Esophagus squamous epithelium (tissue), 5 donors: ENCODE measurements at places on chromosomes 13 and 19.

DNA sequence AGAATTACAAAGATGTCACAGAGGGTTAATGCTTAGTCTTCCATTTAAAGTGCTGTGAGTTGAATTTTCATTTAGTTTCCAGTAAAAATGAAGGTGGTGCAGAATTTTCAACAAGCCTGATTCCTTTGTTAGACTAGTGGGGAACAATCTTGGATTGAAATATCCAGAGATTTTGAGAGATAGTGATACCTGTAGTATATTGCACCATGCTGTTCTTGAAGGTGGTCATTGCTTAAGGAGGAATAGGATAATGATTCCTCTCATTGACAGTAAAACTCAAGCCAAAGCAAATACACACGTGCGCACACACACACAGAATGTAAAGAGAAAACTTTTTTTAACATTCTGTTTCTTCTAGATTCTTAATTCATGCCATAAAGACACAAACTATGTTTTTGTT, 5.3 kb downstream of the PCDH17 start:
- DNase-seq = no peak

DNA sequence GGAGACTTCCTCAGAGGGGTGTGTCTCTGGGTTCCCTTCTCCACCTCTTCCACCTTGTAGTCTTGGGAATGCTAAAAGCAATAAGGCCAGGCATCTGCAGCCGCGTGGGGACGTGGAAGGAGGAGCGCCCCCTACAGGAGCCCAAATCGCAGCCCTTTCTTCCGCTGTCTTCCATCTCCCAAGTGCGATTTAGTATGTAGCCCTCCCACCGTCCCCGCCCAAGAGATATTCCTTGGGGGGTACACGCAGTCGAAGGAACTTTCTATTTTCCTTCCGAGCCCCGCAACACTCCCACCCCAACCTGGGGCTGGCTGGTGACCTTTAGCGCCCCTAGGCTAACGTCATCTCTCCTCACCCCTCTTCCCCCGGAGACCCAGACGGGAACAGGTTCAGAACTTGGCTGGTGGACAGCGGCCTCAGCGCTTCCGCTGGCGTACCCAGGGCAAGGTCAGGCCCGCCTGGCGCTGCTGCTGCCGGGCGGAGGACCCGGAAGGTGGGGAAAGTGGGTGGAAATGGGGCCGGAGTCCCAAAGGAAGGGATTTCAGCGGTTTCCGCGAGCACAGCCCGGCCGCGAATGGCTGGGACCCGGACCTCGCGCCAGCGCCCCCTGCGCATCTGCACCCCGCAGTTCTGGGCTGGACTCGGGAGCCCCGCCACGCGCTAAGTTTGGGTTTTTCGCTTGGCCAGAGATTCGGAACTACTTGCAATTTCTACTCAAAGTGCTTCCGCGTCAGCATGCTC, 2.1 kb upstream of the PCDH8 start:
- DNase-seq = no peak

DNA sequence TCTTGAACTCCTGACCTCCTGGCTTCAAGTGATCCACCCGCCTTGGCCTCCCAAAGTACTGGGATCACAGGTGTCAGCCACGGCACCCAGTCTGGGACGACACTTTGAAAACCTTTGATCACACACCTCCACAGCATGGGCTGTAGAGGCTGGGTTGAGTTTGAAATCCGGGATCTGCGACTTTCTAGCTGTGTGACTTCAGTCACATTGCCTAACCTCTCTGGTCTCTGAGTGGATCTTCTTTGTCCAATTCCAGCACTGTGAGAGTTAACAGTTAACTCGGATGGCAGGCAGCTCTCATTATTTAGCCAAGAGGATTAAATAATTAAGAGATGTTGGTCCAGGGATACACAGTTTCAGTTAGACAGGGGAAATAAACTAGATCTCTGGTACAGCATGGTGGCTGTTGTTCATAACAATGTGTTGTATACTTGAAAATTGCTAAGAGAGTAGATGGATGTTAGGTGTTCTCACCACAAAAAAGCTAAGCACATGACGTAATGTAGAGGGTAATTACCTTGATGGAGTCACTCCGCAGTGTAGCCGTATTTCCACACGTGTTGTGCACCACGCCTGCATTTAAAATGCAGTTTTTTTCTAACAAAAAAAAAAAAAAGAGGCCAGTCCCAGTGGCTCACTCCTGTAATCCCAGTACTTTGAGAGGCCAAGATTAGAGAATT, 1.9 kb downstream of the GALP start:
- no peak for DNase-seq

- no peak for DNase-seq
Observed at GRCh38 chr13:98652721-98653462, 76.0 kb upstream of the STK24 start.

- DNase-seq = no peak
Observed at GRCh38 chr19:18788529-18789421, 2.3 kb downstream of the COMP start.

- DNase-seq = no peak
Observed at GRCh38 chr13:39888865-39889810, 233.7 kb downstream of the COG6 start.

DNA sequence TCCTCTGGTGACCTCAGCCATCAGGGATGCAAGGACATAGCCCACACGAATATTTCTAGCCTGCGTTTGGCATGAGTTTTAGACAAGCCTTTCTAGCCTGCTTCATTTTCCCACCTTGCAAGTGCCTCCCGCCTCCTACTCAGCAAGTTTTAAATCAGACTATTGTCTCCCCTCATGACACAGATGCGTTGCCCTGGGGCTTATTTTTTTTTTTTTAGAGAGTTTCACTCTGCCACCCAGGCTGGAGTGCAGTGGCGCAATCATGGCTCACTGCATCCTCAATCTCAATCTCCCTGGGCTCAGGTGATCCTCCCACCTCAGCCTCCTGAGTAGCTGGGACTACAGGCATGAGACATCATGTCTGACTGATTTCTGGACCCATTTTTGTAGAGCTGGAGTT, 14.6 kb downstream of the GJB2 start:
- no peak for DNase-seq
